NCI-H446 treated with DMSO at 0.1 percent for 48 hours (cell line): ENCODE measurements at places on chromosomes 1 and 21.

DNA sequence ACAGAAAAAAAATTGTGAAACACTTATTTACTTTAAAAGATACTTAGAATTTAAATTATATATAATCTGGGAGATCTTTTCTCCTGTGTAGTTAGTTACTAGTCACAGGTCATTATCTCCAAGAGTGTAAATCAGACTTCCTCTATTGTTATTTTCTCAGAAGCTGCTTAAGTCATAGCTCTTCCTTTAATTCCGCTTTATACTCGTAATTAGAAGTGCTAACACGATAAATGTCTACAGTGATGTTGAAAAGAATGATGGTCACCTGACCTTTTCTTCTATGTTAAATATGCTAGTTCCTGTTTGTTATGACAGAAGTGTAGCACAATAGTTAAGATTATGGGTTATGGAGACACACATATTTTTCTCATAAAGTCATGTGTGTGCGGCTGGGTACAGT lies 123.6 kb downstream of the TGFB2 start:
- DNase-seq, result no peak

DNA sequence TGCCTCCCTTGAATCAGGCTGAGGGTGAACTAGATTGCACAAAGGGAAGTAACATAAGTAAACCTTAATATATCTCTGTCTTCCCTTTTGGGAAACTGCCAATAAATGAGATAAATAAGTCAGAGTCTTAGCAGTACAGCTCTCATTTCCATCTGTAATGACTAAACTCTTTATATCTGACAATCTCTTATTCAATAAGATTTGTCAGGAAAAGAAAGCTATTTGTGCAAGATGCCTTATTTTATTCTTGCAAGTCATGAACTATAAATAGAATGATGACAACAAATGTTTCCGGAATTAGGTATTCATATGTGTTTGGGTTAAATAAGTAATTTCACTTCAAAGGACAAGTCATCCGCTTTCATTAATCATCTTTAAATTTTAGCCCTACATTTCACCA lies 229.2 kb downstream of the PTGER3 start:
- no peak for DNase-seq

GRCh38 chr21:44949779-44950198 lies 10.0 kb downstream of the SLX9 start:
- no peak for DNase-seq

DNA sequence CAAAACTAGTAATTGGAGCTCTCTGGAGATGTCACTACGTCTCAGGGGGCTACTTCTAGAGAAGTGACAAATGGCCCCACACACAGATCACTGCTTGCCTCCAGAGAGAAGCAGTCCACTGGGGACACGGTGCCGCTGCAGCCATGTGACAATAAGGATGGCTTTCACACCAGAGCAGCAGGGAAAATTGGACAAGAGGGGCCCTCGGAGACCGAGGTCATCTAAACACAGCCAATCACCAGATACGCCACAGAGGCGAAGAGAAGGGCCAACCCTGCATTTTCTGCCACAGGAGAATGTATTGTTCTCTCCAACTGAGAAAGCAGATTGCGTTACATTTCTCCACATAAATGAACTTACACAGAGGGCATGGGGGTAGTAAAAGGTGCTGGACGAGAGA lies 51.2 kb upstream of the TIAM1 start:
- no peak for DNase-seq

DNA sequence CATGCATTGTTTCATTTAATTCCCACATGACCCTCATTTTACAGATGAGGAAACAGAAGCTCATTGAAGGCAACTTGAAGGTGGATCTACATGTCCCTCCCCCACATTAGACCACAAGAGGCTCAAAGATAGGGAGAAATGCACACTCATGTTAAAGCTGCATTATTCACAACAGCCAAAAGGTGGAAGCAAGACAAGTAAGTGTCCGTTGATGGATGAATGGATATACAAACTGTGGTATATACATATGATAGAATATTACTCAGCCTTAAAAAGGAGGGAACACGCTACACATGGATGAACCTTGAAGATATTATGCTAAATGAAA lies 149.7 kb upstream of the JUN start:
- DNase-seq, result no peak

GRCh38 chr1:216183454-216183853 lies 239.8 kb downstream of the USH2A start:
- peak; percentile 97 for DNase-seq

DNA sequence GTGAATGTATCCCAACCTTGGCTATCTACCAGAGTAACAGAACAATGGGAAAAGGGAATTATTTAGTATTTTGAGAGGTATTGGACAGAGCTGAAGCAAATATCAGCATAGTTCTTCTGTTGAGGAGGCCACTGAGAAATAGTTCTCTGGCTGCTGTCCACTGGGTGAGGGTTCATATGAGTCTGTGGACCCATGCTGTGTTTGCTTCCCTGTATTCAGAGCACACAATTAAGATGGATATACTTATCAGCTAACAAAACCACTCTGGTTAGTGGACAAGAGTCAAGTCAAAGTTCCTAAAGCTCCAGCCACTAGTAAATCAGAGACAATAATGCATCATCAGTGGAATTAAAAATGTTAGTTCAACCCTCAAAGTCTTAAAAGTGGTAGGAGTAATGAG lies 66.1 kb downstream of the RGS18 start:
- DNase-seq, result no peak

DNA sequence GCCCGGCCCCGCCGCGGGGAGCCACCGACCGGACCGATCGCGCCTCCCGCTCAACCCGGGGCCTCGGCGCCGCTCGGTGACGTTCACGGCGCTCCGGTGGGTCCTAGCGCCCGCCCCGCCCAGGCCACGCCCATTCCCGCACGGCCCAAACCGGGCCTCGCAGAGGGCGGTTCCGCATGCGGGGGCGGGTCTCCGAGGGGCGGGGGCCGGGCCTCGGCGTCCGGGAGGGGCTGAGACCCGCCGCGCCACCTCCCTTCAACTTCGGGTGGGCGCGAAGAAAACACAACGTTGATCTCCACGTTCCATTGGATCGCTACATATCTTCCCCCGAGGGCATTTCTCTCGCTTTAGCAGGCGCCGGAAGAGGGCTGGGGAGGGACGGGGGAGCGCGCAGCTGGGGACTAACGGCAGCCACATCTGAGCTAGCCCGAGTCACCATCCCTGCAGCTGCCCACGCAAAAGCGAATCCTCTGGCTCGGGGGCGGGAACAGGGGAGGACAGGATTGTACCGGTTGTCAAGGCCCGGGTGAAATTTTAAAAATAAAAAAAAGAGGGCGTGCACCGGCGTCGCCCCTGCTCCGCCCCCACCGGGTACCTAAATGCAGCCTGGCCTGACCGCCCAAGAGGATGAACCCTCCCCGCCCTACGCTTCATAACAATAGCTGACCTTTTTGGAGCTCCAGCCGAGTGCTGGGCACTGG lies at the start of gene MAD2L2:
TSS of gene MAD2L2 (minus strand) at position 78 of the 701 bp plus-strand sequence. CDS start 547 bp downstream, outside the sequence.
- peak; percentile 31 for DNase-seq

DNA sequence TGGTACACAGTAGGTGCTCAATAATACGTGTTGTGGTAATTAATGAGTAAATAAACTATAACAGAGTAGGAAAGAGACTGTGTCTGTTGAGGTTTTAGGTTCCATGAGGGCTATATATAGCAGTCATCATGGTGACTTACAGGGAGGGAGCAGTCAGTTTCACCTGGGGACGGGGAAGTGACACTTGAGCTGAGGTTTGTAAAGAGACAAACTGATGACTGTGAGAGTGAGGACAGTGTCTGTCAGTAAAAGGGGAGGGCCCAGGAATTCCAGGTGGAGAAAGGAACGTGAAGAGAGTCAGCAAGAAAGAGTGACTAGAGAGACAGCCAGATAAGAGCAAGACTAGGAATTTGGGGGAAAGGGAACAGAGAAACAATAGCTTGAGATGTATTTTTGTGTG lies 30.2 kb downstream of the ABCA4 start:
- no peak for DNase-seq

DNA sequence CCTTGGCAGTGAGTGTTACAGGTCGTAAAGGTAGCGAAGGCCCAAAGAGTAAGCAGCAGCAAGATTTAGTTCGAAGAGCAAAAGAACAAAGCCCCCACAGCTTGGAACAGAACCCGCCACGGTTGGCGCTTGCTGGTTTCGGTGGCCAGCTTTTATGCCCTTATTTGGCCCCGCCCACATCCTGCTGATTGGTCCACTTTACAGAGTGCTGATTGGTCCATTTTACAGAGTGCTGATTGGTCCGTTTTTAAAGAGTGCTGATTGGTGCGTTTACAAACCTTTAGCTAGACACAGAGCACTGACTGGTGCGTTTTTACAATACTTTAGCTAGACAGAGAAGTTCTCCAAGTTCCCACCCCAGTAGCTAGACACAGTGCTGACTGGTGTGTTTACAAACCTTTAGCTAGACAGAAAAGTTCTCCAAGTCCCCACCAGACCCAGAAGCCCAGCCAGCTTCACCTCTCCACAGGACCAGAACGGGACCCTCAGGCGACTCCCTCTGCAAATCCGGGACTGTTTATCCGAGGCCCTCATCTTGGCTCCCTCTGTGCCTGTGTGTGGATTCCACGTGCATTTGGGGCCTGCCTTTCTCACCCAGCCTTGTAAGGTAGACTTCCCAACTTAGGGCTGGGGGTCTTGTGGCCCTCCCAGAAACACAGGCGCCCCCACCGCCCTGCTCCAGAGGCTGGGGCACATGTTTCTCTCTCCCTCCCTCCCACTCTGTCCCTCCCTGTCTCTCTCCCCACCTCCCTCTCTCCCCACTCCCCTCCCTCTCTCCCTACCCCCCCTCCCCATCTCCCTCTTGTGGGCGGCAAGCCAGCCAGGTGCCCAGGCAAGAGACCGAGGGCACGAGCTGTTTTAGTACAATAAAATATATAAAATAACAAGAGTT lies 12.6 kb downstream of the FTCD start:
- DNase-seq, result no peak

DNA sequence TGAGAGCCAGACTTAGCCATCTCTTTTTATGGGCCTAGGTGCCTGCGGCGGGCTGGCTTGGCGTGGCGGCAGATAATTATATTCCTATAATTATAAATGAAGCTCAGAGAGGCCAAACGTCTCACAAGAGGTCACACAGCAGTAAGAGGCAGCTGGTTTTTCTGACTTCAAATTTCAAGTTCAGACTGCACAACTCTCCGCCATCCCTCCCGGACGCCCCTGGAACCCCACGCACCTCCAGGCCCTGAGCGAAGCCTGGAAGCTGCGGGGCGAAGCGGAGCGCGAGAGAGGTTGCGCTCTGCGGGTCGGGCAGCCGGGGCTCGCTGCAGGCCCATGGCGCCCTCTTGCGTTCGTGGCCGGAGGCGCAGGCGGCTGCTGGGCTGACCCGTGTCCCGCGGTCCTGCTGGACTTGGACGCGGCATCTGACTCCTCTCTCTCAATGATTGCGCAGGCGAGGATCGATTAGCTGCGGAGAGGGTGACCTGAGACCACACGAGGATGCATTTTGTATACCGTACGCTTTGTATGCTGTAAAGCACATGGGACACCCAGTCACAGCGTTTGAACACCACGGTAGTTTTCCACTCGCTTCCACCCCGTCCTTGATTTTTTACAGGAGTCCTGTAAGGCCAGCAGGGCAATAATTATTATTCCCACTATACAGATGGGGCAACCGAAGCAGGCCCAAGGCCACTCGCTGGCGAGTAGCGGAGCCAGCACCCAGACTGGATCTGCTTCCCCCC lies 272.7 kb downstream of the FOXD2 start:
- DNase-seq, result no peak

- no peak for DNase-seq
Observed at GRCh38 chr1:229557200-229557850, 1.2 kb downstream of the ABCB10 start.
